ENCODE measurements at places on chromosomes 5 and 9.

- DNase-seq, result no peak
Observed at GRCh38 chr9:131043087-131043486, 34.1 kb downstream of the LAMC3 start.

- peak; percentile 83 for DNase-seq
Observed at GRCh38 chr5:134524272-134524825, 1.1 kb upstream of the JADE2 start.

DNA sequence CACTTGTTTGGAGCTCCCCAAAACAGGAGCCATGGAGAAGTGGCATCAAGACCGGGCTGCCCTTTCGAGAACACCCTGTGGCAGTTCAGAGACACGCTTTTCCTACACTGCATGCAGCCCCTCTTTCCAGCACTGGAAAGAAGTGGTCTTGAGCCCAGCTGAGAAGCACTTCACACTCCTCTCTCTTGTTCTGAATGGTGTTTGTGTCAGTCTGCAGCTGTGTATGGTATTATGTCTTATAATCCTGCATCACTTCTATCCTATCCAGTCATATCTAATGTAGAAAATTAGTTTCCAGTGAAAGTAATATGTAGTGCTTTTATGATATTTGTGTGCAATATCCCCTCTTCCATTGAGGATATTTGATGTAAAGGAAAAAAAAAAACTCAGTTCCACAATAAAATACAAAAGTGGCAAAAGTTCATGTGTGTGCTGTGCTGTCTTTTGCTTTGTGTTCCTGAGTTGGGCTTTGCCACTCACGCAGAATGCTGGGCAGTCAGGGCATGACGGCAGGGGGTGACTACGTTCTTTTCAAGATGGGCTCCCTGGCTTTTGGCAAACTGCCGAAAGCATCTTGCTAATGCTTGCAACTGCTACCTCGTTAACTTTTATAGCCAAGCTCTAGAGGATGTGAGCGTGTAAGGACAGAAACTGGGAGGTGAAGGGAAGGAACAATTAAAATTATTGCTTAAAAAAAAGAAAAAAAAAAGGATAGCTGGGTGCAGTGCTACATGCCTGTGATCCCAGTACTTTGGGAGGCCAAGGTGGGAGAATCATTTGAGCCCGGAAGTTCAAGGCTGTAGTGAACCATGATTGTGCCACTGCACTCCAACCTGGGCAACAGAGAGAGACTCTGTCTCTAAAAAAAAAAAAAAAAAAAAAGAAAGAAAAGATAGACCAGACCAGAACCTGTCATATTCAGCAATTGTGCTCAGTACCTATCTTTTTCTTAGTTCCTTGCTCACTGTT is 102.2 kb downstream of the MAP1B start:
- DNase-seq, result no peak

DNA sequence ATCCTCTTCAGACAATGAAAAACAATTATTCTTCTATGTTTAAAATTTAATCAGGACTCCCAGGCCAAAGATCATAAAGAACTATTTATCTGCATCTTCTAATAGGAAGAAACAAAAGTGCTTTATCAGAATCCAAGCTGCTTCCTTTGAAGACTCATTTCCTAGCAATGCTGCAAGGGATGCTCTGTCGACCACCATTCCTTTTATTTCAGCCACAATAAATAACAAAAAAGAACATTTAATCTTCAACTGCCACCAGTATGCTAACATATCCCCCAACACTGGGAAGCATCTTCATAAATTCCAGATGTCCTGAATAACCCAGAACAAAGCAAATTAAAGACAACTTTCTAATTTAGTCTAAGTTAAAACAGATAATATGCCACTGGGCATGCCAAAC is 68.7 kb downstream of the PKD2L2 start:
- DNase-seq, result no peak

GRCh38 chr5:125897089-125897488 is 526.1 kb upstream of the GRAMD2B start:
- no peak for DNase-seq

DNA sequence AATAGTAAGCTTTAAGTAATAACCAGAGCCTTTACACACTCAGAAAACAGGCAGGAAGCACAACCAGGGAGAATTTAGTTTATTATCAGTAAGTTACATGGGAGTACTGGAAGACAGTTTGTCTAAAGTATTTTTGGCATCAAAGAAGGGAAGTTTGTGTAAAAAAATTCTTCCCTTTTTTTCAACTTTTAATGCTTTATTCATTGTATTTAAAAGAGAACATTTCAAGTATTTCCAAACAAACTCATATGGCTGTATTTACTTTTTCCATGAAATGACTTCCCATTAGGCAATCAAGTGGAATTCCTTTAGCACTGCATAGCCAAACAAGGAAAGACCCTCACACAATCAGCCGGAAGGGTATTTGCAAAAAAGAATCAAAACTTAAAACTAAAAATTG is 26.7 kb downstream of the RNF145 start:
- no peak for DNase-seq
